ENCODE measurements at places on chromosomes 7 and 10. TPM values are rescaled to one million over a fixed set of nuclear protein-coding genes. Genes with fewer than 3 reads are reported as not detected.

CALCR gene
- total RNA-seq = not detected

ZPBP gene
- total RNA-seq = not detected

DNA sequence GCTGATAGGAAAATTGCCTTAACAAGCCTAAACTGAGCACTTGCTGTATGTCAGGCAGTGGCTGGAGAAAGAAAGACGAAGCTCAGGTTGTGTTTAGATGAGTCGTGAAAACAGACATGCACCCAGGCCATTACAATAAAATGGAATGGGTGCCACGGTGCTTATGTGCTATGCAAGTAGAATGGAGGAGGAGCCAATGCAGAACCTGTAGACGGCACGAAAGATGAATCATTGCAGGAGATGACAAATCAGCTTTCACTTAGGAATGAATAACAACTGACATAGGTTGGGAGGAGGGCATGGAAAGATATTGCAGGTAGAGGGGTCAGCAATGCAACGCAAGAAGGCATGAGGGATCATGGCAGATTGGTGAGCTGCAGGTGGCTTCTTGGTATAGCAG is 61.2 kb upstream of the ARHGAP21 start:
- H3K36me3 ChIP-seq = no peaks in the 10 kb centered on the region
- no peaks in the 10 kb centered on the region for H3K4me1 ChIP-seq
- H3K27me3 ChIP-seq = no peaks in the 10 kb centered on the region
- H3K27ac ChIP-seq = no peak overlapping the region
- H3K4me3 ChIP-seq = no peak overlapping the region
- DNase-seq = no peak

DNA sequence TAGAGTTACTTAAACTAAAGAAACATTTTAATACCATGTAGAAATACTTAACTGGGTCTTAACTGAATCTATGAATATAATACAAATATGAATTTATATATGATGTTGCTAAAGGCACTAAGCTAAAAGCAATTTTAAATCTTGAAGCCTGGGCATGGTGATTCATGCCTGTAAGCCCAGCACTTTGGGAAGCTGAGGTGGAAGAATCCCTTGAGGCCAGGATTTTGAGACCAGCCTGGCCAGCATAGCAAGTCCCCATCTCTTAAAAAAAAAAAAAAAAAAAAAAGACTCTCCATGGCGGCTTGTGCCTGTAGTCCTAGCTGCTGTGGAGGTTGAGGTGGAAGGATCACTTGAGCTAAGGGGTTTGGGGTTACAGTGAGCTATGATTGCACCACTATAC is 95.3 kb downstream of the CCSER2 start:
- H3K4me1 ChIP-seq = peaks cover 22% of the 10 kb centered on the region
- no peak overlapping the region for H3K4me3 ChIP-seq
- DNase-seq = no peak
- H3K36me3 ChIP-seq = peaks cover 40% of the 10 kb centered on the region

PNLIPRP1 gene
- total RNA-seq = 2.0 TPM

ODAD2 gene
- not detected for total RNA-seq

ASNS gene
- 30.8 TPM for total RNA-seq
